ENCODE measurements at places on chromosomes 16 and 17.
A peak's percentile ranks its signal among the peaks of the same experiment; 100 is the strongest.

DNA sequence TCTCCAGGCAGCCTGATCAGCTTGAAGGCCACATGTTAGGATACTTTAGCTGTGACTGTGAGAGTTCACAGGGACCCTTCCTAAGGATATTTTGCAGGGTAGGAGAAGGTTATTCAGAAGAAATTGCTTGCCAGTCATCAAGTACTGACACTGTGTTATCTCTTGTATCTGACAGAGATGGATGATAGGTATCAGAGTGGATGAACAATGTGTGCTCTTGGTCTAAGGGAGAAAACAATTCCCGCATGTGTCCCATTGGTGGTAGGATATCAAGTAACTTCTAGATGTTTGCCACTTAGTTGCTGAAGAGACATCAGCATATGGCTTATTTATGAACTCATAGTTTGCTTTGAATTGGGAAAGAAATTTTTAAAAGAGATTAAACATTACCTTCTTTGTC, 219.3 kb downstream of the SPECC1 start:
- DNase-seq = no peak

- DNase-seq = no peak
These were observed 75.1 kb downstream of the TOX3 start for GRCh38 chr16:52471650-52472370.

DNA sequence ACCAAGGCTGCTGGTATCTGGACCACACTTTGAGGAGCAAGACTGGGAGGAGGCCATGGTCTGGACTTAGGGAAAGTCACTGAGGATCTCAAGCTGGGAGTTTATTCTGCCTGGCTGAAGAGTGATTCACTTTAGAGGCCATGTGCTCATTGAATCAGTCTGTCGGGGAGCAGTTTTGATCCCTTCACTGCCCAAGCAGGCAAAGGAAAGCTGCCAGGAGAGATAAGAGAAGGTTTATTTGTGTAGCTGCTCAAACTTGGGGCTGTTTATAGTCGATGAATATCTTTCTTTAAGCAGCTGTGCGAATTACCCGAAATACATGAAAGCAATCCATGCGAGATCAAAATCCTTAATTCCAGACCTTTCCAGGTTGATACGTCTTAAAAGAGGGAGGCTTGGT, 544.4 kb upstream of the EEF2KMT start:
- DNase-seq = no peak

DNA sequence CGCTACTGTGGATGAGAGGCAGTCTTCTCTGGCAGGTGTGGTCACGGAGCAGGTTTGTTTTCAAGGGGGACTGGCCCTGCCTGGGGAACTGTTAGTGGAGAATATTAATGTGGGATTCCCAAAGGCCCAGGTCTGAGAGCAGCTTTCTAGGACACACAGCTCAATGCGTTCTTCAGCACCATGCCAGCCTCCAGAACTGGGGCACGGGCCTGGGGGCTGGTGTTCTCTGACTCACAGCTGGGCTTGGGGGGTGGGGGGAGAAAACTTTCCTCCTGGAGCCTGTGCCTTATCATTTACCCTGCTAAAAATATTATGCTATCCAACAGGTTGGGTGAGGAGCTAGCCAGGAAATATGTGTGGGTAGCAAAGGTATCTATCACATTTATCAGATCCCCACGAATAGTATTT, 13.5 kb upstream of the LHX1 start:
- no peak for DNase-seq

DNA sequence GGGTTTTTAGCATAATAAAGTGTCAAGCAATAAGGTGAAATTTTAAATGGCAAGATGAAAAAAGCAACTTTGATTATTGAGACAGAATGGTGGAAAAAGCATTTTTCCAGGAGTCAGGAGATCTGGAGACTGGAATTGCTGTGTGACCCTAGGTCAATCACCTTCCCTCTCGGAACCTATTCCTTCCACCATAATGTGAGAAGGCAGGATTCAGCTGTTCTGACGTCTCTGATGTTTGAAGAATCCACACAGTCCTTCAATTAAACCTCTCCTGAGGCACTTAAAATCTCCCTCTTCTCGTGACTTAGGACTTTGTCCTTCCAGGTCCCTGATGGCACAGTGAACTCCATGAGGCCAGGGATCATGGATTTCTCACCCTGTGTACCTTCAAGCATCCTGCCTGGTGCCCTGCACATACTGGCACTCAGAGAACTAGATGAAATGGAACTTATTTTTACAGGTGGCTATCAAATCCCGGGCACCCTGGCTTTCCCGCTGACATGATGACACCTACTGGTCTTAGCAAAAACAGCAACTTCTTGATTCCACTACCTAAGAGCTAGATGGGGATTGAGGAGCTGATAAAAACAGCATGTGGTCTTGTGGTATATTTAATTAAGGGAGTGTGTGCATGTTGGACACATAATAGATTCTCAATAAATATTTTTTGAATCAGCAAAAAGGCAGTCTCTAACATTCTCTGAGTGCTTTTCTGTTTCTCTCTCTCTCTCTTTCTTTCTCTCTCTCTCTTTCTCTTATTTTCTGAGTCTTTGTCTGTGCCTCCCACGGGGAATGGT, 2.3 kb upstream of the CCDC182 start:
- peak; percentile 89 for DNase-seq

GRCh38 chr16:3282103-3282729, 1.1 kb upstream of the ZNF263 start:
- DNase-seq = peak; percentile 88

DNA sequence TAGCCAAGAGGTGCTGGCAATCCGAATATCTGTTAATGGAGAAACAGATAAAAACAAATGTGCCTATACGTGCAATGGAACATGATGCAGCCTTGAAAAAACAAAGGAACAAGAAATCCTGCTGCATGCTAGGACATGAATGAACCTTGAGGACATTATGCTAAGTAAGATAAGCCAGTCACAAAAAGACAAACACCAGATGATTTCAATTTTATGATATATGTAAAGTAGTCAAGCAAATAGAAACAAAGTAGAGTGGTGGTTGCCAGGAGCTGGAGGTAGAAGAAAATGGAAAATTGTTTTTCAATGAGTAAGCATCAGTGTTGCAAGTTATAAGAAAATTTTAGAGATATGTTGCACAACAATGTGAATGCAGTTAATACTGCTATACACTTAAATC, 409.7 kb upstream of the CDH8 start:
- DNase-seq = no peak

DNA sequence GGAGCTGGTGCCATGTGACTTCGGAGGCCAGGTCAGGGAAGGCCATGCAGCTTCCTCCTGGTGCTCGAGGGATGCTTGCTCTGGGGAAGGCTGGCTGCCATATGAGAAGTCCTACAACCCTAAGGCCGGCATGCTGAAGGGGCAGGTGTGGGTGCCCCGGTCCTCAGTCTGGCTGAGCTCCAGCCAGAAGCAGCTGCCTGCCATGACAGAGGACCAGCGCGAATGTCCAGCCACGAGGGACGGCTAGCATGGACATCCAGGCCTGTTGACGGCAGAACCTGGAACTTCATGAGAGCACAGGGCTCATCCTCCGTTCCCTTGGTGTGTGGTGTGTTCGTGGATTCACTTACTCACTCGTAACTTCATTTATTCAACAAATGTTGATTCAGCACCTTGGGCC, 140.6 kb downstream of the IRF8 start:
- DNase-seq = no peak

GRCh38 chr17:67369676-67370075, 3.3 kb upstream of the PSMD12 start:
- no peak for DNase-seq

DNA sequence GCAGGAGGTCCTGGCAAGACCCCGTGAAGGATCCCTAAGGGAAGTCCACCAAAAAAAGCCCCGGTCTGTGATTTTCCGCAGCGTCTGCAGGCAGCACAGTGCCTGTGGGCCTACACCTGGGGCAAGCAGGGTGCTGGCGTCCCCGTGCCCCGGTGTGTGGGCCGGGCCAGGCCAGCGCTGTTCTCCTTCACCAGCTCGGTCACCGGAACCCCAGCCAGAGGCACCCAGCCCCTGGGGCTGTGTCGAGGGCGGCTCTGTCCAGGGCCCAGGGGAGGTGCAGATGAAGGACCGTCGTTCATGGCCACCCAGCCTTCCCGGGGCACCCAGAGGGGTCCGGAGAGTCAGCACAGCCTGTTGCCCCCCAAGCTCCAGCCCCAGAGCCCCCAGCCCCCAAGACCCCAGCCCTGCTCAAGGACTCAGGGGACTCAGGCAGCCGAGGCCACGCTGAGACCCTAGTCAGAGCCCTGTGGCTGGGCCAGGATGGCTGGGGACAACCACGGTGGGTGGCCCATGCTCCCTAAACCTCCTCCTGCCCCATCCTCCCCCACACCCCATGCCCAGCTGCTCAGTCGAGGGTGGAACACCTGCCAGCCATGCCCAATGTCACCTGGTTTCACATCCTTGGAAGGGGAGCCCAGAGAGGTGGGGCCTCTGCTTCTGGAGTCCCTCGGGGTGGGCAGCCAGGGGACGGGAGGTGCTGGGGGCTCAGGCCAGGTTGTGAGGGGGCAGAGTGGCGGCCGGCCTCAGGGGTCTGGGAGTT, 5.7 kb upstream of the C1QTNF8 start:
- no peak for DNase-seq

GRCh38 chr17:47878203-47879027, 17.6 kb upstream of the SP2 start:
- no peak for DNase-seq

All from SK-N-SH (cell line).